ENCODE measurements at places on chromosomes 3 and 15.

GRCh38 chr3:53224026-53224425 is 31.8 kb downstream of the TKT start:
- no peak for DNase-seq

- DNase-seq = no peak
Observed at GRCh38 chr15:57806003-57806402, 99.5 kb downstream of the POLR2M start.

DNA sequence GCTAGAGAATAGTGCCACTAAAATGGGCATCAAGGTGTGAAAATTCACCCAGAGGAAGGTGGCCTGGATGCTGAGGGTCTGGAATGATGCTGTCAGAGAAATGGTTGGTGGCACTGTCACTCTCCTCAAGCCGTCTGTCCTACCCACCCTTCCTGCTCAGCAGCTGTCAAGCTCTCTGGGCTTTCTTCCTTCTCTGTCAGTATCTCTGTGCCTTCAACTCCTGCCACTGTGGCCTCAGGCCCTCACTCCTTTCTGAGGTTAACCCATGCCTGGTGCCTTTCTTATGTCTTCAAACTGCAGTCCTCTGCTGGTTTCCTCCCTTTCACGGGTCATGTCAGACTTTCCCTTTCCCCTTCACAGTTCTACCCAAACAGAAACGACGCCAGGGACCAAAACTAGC is 4.4 kb downstream of the MYO5C start:
- no peak for DNase-seq

DNA sequence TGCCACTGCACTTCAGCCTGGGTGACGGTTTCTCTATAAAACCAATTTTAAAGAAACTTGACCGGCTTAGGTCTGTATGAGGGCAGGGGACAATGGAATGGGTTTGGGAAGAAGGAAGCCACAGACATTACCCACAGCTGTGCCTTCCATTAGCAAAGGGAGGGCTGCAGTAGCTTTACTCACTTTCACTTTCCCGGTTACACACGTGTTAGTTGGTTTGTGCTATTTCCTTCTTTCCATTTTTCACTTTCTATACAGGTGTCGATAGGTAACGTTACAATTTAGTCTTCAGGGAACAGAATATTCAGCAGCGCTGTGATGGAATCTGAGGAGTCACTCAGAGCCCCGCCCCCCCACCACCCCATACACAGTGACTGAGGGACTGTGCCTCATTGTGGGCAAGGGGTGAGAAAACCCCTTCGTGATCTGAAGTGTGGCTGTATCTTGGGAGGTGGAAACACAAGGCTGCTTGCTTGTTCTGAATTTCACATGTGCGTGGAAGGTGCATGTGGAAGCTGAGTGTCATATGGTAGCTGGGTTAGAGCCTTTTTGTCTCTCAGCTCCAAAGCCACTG is 44.8 kb upstream of the RPL32 start:
- no peak for DNase-seq

DNA sequence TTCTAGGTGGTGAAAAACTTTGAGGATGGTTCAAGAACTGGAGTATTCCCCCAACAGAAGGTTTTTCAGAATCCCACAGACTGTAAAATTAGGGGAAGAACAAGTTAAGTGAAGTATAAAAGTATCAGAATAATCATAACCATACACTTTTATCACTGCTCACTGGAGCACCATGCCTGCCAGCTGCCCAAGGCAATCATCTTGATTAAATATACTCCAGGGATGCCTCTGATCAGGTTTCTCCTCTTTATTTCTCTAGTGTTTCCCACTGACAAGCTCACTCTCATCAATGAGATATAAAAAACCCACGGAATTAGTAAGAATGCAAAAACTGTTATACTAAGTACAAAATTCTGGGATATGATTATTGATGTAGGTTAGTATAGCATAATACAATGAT is 108.0 kb downstream of the STAG1 start:
- DNase-seq = no peak

GRCh38 chr3:147318900-147319299 is 87.4 kb downstream of the ZIC4 start:
- DNase-seq = no peak

- DNase-seq = peak; percentile 68
Observed at GRCh38 chr3:142844339-142844977, 44.4 kb downstream of the PCOLCE2 start.

GRCh38 chr3:58411036-58411435 is 22.6 kb downstream of the PDHB start:
- no peak for DNase-seq

DNA sequence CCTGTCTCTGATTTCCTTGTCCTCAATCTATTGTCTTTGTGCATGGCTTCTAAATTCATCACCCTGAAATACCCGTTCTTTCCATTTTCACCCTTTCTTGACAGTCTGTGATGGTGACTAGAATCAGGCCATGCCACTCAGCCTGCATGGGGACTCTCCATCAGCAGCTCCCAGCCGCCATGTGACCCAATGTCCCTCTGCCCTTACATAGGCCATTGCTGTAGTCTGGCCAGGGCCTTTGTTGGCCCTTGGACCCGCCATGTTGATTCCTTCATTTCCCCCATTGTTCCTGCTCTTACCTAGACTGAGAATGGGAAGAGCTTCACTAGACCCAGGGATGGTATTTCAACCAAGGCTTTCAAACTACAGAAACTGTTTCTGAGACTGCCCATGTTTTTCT is 45.8 kb downstream of the SPSB4 start:
- DNase-seq = no peak

DNA sequence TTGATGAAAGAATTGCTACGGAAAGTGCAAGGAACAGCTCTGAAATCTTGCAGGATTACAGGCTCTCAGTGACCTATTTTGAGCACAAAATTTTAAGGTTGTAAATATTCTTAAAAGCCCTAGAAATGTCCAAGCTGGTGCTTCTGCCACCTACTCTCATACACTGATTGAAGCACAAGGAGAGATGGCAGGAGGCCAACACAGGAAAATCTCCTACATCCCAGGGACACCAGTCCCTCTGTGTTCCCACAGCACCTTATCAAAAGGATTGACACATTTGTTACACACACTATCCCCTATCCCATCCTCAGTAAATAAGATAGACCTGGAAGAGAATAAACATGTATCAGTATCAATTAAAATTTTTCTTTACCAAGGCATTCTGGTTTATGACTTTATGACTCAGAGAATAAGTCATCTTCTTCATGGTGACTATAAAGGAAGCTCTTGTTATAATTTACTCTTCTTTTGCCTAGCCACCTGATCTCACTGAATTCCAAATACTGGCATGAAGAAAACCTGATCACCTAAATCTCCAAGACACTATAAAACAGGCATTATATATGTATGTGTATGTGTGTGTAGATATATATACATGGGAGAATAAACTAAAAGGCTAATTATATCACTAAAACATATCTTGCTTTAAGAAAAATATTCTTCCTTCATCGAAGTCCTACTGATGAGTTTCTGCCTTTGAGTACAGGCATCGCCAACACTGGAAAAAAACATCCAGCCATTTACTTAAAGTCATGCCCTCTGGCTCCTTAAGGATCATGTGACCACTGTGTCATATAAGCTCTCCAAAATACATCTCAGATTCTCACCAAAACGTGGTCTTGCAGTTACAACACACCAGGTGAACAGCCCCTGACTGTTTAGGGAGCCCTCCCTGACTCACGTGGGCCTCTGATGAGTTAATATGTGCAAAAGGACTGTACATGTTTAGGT is 208.1 kb upstream of the NR2F2 start:
- no peak for DNase-seq

- no peak for DNase-seq
Observed at GRCh38 chr3:9947025-9947995, 4.9 kb downstream of the PRRT3 start.

- no peak for DNase-seq
Observed at GRCh38 chr15:31340592-31340991, 14.0 kb downstream of the KLF13 start.

DNA sequence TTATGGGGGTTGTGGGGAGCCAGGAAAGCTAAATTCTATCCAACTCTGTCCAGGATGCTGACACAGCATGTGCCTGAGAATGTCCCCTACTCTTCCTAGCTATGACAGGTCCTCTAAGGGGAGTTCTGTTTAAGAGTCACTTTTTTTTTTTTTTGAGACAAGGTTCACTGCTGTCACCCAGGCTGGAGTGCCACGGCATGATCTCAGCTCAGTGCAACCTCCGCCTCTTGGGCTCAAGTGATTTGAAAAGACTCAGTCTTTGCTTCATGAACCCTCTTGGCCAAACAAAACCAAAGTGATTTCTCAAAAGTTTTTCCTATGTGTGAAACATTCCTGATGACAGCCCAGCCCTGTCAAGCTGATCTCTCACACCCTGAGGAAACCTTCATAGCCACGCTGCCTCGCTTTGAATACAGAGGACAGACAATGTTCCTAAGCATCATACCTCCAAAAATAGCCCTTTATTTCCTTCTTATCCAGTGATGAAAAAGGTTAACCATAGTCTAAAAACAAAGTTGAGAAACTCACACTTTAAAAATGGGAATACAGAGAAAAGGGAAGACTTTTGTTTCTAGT is 105.5 kb upstream of the PROK2 start:
- no peak for DNase-seq

GRCh38 chr3:16802389-16802788 is 82.4 kb upstream of the PLCL2 start:
- peak; percentile 51 for DNase-seq

GRCh38 chr3:152615681-152616080 is 219.2 kb upstream of the P2RY1 start:
- peak; percentile 81 for DNase-seq

- no peak for DNase-seq
Observed at GRCh38 chr15:76576523-76577279, 240.1 kb downstream of the ISL2 start.
